NCI-H774 (cell line): ENCODE measurements at places on chromosomes 16 and 17.
A peak's percentile ranks its signal among the peaks of the same experiment; 100 is the strongest.

DNA sequence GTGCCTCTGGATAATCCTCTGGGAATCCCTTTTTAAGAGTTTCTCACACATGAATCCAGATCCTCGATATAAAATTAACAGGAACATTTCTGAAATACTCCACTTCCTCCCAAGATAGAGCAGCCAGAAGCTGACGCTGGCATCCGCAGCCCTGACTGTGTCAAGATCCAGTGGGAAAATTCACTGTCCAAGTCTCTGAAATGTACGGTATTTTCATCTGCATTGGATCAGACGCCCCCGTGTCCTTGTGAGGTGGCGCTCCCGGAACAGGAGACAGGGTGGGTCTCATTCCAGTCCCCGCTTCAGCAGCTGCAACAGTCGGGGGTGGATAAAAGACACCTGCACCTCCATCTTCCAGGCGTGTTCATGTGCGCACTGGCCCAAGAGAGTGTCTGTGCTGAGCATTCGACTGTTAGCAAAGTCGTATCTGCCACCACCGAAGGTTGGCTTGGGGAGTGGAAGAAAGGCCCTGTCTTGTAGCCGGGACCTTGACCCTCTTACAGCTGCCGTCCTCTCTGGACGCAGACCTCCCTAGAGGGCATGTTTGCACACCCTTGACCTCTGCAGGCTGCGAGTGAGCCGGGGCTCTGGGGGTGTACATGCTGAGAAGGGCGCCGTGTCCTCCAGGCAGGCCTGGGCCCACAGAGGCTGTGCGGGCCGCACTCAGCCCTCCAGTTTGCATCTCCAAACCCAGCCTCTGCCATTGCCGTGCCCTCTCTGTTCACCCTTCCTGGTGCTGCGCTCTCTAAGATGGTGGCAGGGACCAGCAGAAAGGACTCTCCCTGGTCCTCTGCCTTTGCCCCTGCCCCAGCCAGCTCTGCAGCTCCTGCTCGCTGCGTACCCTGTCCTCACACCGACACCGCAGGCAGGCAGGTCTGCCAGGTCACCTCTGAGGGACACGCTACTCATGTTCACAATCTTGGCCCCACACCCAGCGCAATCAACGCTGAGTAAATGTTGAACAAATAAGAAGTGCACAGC, 72.0 kb upstream of the CHMP6 start:
- no peak for DNase-seq

- DNase-seq: no peak
These were observed 208.5 kb downstream of the MAF start for GRCh38 chr16:79392081-79392480.

DNA sequence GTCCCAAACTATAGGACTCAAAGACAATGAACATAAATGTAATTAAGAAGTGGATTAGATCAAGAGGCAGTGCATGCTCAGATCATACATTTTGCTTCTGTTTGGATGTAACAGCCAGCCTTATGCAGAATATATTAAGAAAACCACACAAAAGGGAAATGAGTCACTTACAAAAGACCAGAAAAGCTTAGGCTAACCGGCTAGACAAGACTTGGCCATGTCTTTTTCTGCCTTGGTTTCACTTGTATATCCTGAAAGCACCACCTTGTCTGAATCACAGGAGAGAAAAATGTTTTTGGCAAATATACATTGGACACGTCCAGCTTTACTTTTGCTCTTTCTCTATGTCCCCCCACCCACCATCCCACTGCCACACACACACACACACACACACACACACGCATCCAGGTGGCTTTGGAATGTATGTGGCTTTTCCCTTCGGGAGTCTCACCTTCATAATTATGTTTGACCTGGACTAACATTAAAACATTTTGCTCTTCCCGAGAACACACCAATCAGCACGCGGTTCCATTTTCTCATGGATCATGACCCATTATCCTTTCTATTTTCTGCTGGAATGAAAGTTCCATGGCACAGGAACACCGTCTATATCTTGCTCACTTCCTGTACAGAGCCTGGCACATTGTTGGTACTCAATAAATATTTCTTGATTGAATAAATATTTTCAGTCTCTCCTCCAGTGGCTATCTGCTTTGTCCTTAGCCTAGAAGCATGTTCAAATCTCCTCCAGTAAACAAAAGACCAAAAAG, 64.6 kb downstream of the CDK5R1 start:
- no peak for DNase-seq

DNA sequence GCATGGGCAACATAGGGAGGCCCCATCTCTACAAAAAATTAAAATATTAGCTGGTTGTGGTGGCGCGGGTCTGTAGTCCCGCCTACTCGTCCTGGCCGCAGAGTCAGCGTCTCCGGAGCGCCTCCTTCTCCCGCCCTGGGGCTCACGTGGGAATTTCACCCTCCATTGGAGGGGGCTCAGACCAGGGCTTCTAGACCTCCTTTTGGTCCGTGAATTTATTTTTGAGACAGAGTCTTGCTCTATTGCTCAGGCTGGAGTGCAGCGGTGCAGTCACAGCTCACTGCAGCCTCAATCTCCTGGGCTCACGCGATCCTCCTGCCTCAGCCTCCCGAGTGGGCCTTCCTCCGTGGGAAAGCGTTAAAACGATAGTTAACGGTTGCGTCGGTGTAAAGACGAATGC, 394 bp upstream of the NME4 start:
- DNase-seq: no peak

DNA sequence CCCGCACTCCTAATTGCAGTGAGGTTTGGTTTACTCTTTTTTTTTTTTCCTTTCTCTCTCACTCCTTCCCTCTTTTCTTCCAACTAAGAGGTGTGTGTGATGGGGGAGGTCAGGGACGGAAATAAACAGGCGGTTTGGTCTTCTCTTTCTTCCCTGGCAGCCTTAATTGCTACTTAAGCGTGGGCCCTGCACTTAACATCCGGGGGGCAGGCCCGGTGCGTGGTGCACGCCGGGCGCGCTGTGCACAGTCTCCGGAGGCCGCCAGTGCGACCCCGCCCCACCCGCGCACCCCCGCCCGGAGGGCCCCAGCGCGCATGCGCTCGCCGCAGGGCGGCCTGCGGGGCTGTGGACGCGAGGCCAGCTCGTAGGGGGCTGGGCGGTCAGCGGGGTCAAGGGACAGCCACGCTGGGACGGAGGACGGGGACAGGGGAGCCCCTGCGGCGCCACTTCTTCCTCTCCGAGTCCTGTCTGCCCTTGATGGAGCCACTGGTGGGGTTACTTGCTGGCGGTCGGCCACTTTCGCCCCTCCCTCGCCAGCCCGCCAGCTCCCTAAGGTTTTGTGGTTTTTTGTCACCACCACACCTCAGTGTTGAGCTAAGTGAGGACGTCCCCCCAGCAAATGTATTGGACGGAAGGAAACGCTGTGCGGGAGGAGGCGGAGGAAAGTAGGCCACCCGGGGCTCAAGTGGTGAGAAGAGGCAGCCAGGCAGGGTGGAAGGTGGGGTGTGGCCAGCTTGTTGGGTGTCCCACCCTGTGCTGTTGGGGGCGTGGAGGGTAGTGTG, 120.9 kb downstream of the MRM1 start:
- DNase-seq: peak; percentile 95

- DNase-seq: no peak
These were observed 17.4 kb downstream of the CNTNAP4 start for GRCh38 chr16:76294396-76295214.

DNA sequence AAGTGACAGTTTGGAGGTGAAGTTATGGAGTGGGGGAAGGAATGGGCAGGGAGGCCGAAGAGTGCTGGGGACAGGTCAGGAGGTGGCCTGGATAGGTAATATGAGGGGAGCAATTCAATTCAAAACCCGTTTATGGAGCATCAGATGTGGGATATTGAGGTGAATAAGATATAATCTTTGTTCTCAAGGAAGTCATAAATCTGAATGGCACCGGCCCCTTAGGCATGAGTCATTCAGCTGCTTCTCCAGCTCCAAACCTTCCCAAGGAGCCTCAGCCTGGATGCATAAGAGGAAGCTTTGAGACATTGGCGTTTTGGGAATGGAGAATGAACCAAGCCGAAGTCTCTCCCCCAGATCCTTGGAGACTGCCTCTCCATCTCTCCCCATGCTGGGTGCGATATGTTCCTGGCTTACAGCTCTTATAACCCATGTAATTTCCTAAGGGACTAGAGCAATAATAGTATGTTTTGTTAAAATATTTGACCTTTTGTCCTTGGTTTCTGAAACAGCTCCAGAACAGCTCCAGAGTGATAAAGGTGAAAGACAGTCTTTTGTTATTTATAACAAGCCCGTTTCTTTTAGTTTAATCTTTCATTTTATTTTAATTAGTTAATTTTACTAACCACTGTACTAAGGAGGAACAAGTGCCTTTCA, 1.7 kb downstream of the TUBG2 start:
- DNase-seq: no peak

GRCh38 chr16:84532291-84532724, 27.8 kb upstream of the MEAK7 start:
- no peak for DNase-seq

DNA sequence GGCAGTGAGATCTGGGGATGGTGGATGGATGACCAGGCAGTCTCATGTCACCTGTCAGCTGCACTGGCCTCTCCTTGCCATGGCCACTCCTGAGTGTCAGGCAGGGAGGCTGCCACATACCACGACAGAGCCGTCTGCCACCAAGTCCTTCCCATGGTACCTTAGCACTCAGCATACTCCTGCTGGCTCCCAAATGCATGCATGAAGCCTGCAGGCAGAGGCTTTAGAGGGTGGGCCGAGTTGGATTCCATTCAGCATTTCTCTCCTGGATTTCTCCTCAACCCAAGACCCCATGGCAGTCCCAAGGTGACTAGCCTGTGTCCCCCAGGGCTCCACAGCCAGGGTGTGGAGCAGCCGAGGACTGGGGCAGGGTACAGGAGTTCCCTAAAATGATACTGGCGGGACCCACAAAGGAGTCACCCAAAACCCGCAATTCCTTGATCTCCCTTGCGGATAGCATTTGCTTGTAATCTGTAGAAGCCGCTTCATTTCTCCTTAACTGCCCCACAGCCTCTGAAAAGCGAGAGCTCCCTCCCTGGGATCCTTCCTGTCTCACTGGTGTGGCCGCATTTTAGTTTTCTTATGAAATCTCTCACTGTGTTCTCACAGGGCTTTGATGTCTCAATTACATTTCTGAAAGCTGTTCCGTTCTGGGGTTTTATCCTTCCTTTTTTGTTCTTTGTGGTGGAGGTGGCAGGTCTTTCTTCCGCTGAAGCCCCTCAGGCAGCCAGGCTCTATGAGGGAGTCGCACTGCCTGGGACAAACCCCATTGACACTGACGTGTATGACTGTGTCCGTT, 141.4 kb downstream of the SOCS1 start:
- no peak for DNase-seq

- peak; percentile 77 for DNase-seq
These were observed at the start of gene SKAP1 for GRCh38 chr17:48429638-48430586. TSS of gene SKAP1 (minus strand) at chr17:48430214.

DNA sequence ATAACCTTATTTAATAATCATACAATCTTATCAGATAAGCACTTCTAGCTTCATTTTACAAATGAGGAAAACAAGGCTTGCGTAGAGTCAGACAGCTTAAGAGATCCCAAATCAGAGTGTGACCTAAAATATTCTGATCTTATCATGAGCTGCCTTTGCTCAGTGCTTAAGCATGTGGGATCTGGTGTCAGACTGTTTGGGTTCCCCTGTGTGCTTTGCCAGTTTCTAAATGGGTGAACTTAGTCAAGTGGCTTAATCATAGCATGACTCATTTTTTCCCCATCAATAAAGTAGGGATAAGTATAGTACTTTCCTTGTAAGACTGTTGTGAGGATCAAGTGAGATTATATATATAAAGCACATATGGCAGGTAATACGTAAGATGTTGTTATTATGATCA, 612.6 kb upstream of the C16orf82 start:
- DNase-seq: no peak

DNA sequence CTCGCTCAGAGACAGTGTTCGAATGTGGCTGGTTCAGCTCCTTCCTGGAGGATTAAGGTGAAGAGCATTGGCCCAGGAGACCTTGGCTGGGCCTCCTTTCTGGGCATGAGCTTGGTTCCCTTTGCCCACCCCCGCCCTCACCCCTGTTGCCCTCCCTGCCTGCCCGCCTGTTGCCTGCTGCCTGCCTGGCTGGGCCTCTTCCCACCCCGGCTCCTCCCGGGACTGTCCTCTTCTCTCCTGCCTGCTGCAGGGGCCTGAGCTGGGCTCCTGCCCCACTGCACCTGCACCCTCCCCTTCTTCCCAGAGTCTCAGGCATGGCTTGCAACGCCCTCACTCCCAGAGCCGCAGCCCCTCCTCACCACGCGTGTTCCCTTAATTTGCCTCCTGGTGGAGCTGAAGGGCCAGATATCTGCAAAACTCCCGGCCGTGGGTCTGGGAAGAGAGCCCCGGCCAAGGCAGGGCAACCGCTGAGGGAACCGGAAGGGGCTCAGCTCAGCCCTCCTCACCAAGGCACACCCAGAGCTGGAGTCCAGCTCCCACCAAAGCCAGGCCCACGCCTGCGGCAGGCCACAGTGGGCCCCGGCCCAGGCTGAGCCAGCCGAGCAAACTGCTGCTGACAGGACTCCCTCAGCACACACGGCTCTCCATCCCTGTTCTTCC, 31.2 kb downstream of the MNT start:
- DNase-seq: no peak

GRCh38 chr16:49464877-49465504, 91.4 kb downstream of the C16orf78 start:
- peak; percentile 58 for DNase-seq

GRCh38 chr17:27579304-27579703, 51.7 kb upstream of the LGALS9 start:
- no peak for DNase-seq

DNA sequence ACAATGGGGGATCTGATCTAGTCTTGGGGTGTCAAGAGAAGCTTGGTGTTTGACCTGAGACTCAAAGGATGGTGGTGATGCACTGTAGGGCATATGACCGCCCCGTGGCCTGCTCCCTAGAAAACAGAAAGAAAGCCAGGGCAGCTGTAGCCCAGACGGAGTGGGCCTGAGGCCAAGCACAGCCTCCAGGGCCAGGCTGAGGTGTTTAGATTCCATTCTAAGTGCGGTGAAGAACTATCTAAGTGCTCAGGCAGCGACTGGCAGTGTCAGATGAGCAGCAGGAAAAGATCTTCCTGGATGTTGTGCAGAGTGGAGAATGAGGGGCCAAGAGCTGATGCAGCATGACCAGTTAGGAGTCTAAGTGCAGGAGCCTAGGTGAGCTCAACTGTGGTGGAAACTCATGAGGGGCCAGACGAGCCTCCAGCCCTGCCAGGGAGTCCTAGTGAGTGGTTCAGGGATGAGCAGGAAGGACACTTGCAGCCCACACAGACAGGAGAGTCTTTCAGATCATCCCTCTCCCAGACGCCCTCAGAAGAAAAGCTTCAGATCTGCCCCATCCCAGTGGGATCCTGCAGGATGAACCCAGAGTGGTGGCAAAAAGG, 314.2 kb upstream of the CCL2 start:
- no peak for DNase-seq
